WTC11 (cell line): ENCODE measurements at places on chromosomes 1 and 21.
A peak's percentile ranks its signal among the peaks of the same experiment; 100 is the strongest.

- DNase-seq = no peak
These were observed 255.9 kb upstream of the SNX7 start for GRCh38 chr1:98405581-98406074.

GRCh38 chr1:145992958-145993617 is 3.3 kb downstream of the TXNIP start:
- DNase-seq = no peak

GRCh38 chr1:116276532-116276931 is 96.5 kb upstream of the ATP1A1 start:
- DNase-seq = no peak

- DNase-seq = no peak
These were observed 279.2 kb downstream of the NEGR1 start for GRCh38 chr1:72003092-72003491.

DNA sequence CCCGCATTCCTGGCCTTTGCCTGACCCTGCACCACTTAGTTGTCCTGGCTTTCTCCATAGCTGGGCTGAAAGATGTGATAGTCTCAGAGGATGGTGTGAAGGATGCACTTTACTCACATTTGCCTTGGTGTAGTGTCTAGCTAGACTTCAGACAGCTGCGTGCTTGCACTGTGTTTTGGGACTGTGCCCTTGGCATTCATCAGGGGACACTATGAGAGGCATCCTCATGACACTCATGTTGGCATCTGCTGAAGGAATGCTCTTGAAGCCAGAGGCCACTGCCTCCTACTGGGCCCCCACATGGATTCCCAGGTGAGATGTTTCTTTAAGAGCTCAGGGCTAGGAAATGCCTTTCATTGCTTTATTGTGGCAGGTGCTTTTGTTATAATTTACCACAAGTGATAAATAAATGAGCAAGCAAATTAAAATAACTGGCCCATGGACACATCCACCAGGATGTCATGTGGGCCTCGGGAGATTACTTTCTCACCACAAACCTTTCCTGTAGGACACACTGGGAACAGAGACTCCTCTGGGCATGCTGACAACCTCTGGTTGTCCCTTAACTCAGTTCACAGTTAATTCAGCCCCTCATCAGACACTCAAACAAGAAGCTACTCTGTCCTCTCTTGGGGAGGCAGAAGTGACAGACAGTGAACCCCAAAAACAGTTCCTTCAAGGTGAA is 99.4 kb upstream of the SPATA6 start:
- no peak for DNase-seq

GRCh38 chr1:226549937-226550671 is 1.5 kb downstream of the STUM start:
- DNase-seq = peak; percentile 34

DNA sequence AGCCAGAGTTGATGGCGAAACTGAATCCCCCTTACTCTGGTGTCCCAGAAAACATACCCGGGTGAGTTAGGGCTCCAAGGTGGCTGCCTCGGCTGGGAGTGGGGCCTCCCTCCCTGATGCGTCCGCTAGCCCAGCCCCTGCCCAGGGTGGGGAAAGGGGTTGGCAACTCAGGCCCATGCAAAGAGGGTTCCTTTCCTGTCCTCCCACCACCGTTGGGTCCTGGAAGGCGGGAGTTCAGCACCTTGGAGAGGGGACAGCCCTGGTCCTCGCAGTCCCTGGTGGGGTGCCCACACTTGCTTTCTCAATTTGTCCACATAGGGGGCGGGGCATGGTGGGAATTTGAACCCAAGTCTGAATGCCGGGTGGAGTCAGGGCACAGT is 6.1 kb downstream of the SRM start:
- DNase-seq = peak; percentile 78

- no peak for DNase-seq
These were observed 28.4 kb upstream of the AHCTF1 start for GRCh38 chr1:246959944-246960693.

DNA sequence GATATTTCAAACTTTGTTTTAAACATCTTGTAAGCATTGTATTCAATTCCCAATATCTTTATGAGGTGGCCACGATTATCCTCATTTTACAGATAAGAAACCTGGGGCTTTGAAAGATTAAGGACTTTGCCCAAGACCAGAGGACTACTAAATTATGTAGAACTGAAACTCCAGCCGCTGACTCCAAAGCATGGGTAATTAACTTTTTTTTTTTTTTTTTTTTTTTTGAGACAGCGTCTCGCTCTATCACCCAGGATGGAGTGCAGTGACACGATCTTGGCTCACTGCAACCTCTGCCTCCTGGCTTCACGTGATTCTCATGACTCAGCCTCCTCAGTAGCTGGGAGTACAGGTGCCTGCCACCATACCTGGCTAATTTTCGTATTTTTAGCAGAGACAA is 68.7 kb downstream of the ALG14 start:
- DNase-seq = no peak

DNA sequence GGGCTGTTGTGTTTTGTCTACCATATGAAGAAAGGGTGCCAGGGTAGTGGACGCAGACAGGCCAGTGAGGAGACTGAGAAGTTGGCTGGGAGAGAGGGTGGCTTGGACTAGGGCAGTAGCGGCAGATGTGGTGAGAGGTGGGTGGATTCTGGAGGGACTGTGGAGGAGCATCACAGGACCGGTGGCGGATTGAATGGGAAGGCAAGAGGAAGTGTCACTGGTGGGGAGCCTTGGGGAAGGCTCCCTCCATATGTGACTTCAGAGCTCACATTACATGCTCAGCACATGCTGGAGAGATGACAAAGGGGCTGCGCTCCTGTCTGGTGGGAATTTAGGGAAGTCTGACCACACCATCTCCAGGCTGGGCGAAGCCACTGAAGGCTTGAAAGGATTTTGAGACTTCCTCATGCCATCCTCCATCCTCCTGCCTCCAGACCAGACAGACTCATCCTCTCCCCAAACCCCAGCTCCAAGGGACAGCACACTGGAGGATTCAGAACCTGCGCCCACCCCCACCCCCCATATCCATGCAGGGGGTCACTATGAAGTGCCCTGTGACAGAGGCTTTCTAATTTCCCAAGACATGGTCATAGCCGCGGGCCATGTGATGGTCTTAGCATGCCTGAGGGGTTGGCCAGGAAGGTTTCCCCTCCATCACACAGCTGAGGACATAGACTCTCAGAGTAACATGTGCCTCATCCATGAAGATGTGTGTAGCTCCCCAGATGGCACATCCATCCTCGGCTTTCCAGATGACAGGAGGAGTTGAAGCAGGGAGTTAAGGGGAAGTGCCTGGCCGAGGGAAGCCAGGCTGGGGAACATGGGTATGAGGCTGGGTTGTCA is 138.8 kb upstream of the WNT4 start:
- no peak for DNase-seq
